CD8-positive, alpha-beta memory T cell (primary cell): ENCODE measurements at places on chromosomes 7 and 10. TPM values are rescaled to one million over a fixed set of nuclear protein-coding genes. Genes with fewer than 3 reads are reported as not detected.

DNA sequence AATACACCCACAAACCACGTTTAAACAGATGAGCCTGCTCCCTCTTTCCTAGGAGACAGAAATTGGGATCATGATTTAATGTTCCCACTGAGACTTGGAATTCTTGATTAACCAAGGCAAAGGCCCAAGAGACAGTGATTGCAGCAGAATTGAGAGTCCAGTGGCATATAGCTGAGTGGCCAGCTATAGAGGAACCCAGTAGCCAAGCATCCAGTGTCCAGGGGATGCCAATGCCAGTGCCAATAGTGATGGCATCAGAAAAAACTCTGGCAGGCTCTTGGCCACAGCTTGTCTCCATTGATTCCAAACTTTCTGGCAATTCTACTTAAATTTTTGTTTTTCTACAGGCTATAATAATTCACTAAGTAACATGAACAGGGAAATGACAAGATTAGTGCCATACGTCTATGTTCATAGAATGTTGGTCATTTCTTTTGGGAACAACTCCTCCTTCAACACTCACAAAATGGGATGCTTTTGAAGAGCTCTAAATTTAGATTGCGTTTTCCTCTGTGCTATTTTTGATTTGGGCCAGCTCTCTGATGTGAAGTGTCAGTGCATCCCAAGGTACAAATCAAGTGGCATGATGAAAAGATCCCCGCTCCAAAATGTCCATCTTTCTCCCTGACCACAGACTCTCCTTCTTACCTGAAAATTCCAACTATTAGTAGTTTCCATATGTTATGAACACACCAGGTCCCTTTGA lies 83.1 kb upstream of the A1CF start:
- H3K4me1 ChIP-seq = no peaks in the 10 kb centered on the region
- no peak for DNase-seq
- H3K27me3 ChIP-seq = peaks cover under 1% of the 10 kb centered on the region

- DNase-seq = peak; percentile 15
- no peaks in the 10 kb centered on the region for H3K36me3 ChIP-seq
- no peak overlapping the region for H3K4me3 ChIP-seq
- no peaks in the 10 kb centered on the region for H3K4me1 ChIP-seq
These were observed 24.8 kb upstream of the EIF5AL1 start for GRCh38 chr10:79487296-79488194.

- no peak overlapping the region for H3K27ac ChIP-seq
- H3K4me1 ChIP-seq = peaks cover 44% of the 10 kb centered on the region
- DNase-seq = no peak
- H3K4me3 ChIP-seq = no peak overlapping the region
- H3K27me3 ChIP-seq = no peaks in the 10 kb centered on the region
These were observed 34.9 kb downstream of the COA1 start for GRCh38 chr7:43694399-43694748.

GRCh38 chr7:66099551-66100407 lies 14.9 kb upstream of the CRCP start:
- no peaks in the 10 kb centered on the region for H3K36me3 ChIP-seq
- no peaks in the 10 kb centered on the region for H3K27me3 ChIP-seq
- peak; percentile 15 for DNase-seq
- H3K27ac ChIP-seq = peak overlapping the region; percentile 18
- peak overlapping the region; percentile 49 for H3K4me3 ChIP-seq

DNA sequence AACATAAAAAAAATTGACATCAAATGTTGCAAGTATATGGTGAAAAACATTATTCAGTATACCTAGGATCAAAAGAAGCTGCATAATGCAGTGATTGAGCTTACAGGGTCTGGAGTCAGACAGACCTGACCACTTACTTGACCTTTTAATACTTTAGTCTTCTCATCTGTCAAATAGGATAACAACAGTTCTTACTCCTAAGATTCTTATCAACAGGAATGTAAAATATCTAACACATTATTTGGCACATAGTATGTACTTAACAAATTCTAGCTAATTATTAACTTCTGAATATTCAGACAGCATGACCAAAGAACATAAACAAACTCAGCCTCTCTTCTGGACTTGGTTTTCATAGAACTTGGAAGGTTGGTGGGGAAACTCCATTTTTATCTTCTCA lies 45.6 kb upstream of the PIP4K2A start:
- no peak overlapping the region for H3K27ac ChIP-seq
- no peaks in the 10 kb centered on the region for H3K27me3 ChIP-seq
- no peaks in the 10 kb centered on the region for H3K4me1 ChIP-seq
- no peak overlapping the region for H3K4me3 ChIP-seq

Gene ZCWPW1
- 6.5 TPM for polyA plus RNA-seq

- no peaks in the 10 kb centered on the region for H3K36me3 ChIP-seq
- H3K4me3 ChIP-seq = no peak overlapping the region
These were observed 139.2 kb upstream of the PRR15 start for GRCh38 chr7:29424295-29424983.

GRCh38 chr7:46625032-46625431 lies 704.0 kb upstream of the IGFBP3 start:
- H3K4me1 ChIP-seq = no peaks in the 10 kb centered on the region
- no peak for DNase-seq
- no peak overlapping the region for H3K4me3 ChIP-seq
- no peak overlapping the region for H3K27ac ChIP-seq
- no peaks in the 10 kb centered on the region for H3K27me3 ChIP-seq
- no peaks in the 10 kb centered on the region for H3K36me3 ChIP-seq

Gene ASIC3
- not detected for polyA plus RNA-seq

Gene PLCE1
- 0.14 TPM for polyA plus RNA-seq

GRCh38 chr7:102277901-102278300 lies 8.8 kb upstream of the SH2B2 start:
- no peaks in the 10 kb centered on the region for H3K4me1 ChIP-seq
- no peaks in the 10 kb centered on the region for H3K36me3 ChIP-seq
- no peak for DNase-seq
- H3K27me3 ChIP-seq = no peaks in the 10 kb centered on the region
